ENCODE measurements at places on chromosomes 13 and 19.

DNA sequence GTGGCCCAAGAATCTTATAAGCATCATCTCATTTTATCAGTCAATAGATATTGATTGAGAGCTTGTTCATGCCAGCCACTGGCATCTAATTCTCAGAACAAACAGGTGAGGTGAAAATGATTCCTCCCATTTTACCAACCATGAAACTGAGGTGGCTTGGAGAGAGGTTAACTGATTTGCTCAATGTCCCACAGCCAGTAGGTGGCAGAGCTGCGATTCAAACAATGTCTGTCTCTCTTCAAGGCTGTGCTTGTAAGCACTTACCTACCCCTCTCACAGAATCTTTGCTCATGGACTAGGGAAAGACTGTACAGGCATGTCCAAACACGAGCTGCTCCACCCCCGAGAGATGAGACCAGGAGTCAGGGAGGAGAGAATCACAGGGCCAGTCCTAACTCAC is 21.5 kb upstream of the GSX1 start:
- no peak for DNase-seq

DNA sequence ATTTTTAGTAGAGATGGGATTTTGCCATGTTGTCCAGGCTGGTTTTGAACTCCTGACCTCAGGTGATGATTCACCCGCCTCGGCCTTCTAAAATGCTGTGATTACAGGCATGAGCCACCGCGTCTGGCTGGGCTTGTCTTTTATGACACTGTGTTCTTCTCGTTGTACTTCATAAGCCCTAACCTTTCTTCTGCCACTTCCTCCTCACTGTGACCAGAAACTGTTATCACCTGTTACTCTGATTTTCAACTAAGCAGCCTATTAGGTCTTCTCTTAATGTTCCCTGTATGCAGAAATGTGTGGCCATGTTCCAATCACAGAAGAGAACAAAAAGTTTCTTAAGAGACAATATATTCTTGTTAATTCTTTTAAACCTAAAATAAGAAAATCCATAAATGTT is 16.4 kb downstream of the ZNF790 start:
- DNase-seq, result no peak

DNA sequence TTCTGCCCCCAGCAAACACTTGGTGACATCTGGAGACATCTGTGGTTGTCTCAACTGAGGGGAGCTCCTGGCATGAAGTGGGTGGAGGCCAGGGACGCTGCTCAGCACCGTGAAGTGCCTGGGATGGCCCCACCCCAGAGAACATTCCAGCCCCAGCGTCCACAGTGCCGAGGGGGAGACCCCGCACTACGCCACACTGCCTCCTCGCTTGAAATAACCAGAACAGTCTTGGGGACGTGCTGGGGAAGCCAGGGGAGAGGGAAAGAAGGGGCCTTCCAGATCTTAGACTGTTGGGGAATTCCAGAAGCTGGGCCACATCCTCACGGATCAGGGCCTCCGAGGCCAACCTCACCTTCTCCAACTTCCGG is 4.2 kb downstream of the DPP9 start:
- no peak for DNase-seq

GRCh38 chr19:791567-792305 is 5.5 kb upstream of the PTBP1 start:
- no peak for DNase-seq

GRCh38 chr19:54271106-54271505 is 9.8 kb downstream of the LILRB2 start:
- DNase-seq, result no peak

- no peak for DNase-seq
These were observed 20.3 kb downstream of the CHST8 start for GRCh38 chr19:33641956-33642498.

- DNase-seq, result no peak
These were observed 54.7 kb downstream of the SLC15A1 start for GRCh38 chr13:98697791-98698190.

DNA sequence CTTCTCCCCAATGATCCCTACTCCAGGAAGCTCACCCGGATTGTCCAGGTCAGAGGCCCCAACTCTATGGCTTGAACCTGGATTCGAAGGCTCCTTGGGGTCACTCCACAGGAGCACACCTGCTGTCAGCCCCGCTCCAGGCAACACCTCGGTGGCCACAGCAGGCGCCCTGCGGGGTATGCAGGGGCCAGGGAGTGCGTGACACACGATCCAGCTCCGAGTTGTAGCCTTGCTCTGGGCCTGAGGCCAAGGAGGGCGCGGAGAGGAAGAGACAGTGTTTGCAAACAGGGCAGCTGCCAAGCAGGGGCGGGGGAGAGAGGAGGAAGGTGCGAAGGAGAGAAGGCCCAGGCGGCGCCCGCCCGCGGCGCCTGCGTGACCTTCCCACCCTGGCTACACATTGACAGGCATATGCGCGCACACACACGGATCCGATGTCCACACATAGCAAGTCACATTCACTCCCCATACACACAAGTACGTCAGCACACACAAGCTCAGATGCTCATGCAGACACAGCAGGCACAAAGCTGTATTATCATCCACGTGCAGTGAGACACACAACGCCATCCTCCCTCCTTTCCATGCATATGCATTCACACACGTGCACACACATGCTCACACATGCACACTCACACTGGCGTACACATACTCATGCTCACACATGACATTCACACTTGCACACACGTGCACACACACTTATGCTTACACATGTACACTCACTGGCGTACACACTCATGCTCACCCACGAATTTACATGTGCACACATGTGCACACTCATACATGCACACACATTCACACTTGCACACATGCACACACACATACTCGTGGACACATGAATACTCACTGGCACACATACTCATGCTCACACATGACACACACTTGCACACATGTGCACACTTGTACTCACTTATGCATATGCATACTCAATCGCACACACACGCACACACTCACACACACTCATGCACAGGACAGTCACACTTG is 10.4 kb downstream of the SBK2 start:
- DNase-seq, result peak; percentile 25

DNA sequence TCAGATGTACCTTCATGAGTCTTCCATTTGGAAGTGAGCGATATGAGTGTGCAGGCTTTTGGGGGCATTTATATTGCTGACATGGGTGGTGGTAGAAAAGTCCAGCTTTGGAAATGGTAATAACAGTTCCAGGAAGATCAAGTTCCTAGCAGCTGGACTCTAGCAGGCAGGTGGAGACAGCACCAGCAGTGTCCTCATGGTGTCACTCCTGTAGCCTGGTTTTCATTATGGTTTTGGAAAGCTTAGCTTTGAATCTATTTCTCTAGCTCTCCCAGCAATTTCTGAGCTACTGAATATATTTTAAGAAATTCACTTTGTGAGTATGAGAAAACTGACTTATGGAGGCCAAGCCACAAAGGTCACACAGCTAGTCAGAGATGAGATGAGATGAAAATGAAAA is 523.2 kb upstream of the HTR2A start:
- no peak for DNase-seq

DNA sequence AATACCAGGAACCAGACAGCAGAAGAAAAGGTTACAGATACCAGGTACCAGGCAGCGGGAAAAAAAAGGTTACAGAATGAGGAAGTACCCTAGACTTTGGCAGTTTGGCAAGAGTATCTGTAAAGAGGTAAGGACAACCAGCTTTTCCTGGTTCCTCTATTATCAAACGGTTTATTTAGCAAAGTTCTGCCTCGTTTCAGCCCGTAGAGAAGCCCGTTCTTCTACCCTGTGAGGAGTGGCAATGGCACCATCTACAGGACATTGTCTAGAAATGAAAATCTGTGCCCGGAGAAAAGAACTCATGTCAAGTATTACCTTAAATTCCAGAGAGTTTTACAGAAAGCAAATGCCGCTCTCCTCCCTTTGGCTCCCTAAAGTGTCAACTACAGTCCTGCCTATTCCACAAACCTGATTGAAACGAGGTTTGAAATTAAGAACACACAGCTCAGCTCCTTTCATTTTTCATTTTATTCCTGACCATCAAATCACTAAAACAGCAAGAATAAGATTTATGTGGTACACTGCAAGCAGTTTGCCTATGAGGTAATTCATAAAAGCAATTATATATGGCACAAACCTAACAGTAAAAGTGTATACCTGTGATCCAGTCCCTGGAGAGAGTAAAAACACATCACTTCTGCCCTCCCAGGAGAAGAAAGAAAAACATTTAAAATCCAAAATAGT is 226.3 kb downstream of the SLC7A1 start:
- DNase-seq, result peak; percentile 42

DNA sequence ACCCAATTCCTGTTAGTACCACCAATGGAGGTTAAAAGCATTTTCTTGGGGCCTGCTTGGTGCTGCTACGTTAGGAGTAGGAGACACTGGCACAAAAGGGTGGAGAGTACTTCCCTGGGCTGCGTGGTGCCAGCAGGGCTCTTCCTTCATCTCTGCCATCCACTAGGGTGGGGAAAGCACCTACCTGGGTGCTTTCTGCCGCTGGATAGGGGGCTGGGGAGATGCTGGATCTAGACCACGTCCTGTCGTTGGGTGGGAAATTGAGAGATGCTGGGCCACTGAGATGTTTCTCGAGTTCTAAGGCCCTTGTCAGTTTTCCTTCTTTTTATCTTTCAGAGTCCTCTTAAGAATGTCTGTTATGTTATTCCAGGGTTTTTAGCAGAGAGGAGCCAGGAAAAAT is 6.7 kb upstream of the FCGBP start:
- DNase-seq, result no peak

DNA sequence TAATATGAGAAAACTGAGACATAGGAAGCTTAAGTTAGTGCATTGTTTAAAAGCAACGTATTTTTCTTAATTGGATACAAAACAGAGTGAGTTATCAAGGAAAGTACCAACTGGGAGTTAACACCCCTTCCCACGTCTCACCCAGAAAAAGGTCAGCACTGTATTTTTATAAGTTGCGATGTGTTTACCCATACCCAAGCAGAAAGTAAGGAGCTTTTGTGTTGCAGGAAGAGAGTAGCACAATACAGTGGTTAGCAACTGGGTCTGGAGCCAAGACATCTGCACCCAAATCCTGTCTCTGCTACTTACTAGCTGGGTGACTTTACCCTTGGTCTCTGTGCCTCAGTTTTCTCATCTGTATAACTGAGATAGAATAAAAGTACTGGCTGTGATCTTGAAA is 34.3 kb downstream of the FAM216B start:
- no peak for DNase-seq

DNA sequence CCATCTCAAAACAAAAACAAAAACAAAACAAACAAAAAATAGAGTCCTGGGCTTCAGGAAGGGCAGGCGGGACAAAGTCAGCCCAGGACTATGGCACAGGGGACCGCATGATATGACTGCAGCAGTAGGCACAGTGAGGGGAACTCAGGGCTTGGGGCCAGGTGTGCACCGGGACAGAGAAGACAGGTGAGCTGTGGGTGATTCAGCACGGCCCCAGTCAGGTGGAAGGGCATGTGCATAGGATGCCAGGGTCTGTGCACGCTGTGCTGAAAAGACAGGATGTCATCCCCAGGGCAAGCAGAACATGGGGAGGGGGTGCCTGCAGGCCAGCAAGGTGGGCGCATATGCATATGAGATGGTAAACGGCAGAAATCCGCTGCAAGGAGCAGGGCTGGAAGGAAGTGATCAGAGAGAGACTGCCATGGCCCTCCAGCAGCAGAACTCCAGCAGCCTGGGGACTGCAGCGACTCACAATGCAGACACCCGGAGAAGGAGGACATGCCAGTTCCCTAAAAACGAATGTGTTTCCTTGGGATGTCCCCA is 15.0 kb downstream of the EPS15L1 start:
- DNase-seq, result no peak
